ENCODE measurements at places on chromosomes 5 and 9.
A peak's percentile ranks its signal among the peaks of the same experiment; 100 is the strongest.

- DNase-seq = no peak
Measured at GRCh38 chr5:44199408-44199807, 189.8 kb downstream of the FGF10 start.

DNA sequence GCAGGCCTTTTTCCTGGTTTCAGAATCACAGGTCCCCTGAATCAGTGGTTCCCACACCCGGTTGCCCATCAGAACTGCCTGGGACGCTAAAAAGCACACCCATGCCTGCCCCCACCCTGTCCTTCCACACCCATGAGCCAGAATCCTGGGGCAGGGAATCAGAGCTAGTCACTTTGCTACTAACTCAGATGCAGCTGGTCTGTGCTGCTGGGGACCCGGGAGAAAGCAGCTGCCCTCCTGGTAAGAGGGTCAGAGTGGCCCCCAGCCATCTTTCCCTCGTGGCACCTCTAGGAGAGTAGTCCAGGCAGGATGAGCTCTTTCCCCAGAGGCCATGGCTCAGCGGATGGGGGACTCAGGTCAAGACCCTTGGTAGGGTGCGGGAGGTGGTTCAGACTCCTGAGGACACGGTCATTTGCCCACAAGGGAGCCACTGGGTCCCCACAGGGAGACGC, 11.3 kb upstream of the NUP214 start:
- DNase-seq = no peak

- DNase-seq = peak; percentile 24
Measured at GRCh38 chr5:119275146-119275545, 80.7 kb upstream of the TNFAIP8 start.

GRCh38 chr5:87572611-87573010, 159.9 kb upstream of the CCNH start:
- DNase-seq = no peak

Measured in NB4 (cell line).